ENCODE measurements at places on chromosomes 11 and 22.

- no peak for DNase-seq
These were observed 52.3 kb upstream of the FDX1 start for GRCh38 chr11:110377434-110377833.

DNA sequence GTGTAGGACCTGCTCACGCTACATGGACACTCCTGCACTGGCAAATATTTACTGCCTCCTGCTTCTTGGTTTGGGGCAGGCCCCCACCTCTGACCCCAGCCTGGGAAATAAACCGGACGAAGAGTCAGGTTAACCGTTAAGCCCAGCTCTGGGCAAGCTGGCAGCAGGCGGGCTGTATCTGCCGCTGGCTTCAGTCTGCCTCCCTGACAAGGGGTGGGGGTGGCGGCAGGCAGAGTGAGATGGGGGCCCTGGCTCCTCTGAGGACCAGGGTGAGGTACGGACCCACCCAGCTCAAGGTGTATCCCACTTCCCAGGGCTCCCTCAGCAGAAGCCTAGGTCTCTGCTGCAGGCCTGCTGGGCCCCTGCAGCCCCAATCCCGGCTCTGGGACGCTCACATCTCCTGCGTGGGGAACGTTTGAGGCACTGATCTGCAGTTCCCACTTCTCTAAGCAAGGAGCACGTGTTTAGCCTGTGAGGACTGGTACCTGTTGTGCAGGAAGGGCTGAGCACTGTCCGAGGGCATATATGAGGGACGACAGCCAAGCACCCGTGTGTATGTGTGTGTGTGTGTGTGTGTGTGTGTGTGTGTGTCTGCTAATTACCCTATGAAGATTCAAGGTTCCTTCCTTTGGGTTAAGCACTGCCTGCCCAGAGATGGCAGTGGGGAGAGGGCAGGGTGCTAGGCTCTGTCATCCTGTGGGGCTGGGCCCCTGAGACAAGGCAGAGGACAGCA lies 1.1 kb upstream of the LRRC75B start:
- no peak for DNase-seq

- no peak for DNase-seq
These were observed 5.4 kb downstream of the GNG3 start for GRCh38 chr11:62712861-62713260.

DNA sequence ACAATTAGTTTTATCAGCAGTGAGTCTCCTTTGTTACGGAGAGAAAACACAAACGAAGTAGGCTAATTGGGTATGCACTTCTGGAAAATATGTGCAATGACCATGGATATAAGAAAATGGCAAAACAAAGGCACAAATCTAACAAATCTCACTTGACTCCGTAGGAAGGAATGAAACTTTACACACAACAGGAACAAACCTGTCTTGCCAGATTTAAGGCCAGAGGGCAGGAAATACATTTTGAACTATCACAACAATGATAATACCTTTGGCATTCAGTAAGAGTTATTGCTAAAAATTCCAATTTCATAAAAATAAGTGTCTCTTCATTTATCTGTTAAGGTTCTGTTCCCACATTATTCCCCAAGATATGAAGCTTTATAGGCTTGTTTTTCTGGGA lies 36.6 kb downstream of the SLC25A17 start:
- DNase-seq = no peak

DNA sequence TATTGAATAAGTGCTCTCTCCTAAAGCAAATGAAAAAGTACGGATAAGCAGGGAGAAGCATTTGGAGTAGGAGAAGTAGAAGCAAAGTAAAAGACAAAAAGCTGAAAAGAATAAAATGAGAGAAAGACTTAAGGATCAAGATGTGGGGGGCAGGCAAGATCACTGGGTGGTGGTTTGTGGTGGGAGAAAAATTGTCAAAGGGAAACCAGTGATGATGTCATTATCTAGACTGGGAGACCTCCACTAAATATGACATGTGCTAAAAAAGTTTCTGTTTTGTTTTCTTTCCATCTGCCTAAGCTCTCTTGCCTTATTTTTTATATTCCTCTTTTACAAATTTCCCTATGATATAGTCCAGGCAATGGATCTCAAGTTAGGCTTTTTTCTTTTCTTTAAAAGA lies 14.8 kb upstream of the MAML2 start:
- no peak for DNase-seq

DNA sequence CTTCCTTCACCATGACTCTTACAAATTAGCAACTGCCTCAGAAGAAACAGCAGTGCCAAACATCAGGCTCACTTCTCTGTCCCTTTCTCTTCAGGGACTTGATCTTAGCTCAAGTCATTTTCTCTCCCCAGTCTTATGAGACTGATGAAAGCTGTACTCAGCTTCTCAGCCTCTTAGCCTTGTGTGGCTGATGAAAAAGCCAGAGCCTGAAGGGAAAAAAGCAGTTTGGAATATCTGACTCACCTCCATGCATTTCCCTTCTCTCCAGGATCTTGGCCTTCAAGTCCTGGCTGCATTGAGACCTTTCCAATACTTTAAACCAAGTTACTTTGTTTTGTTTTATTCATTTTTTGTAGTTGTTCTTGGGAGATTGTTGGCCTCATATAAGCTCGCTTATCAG lies 195.9 kb downstream of the SPON1 start:
- no peak for DNase-seq

DNA sequence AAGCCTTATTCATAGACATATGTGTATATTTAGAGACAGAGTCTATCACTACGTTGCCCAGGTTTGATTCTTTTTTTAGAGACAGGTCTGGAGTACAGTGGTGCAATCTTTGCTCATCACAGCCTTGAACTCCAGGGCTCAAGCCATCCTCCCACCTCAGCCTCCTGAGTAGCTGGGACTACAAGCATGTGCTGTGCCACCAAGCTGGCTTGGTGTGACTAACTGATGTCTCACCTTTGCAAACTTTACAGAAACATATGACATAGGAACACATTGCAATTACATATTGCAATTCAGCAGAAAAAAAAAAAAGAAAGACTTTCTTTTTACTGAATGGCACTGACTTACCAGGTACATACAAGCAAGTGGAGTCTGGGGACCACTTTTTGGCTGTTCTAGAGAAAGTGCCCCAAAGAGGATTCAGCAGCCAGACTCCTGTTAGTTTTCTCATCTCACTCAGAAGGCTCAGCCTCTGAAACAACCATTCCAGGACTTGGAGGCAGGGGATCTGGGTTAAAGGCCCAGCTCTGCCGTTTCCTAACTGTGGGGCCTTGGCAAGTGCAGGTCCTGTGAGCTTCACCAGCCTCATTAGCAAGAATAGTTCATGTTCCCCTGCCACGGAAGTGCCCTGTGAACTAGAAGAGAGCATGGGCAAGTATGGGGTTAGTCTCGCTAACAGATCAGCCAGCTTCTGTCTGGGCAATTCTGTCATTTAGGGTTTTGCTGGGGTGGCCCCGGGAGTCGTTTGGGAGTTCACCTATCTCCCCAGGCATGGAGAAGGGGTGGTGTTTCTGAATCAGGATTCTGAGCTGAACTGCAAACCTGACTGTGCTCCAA lies 11.3 kb upstream of the NFAM1 start:
- no peak for DNase-seq

DNA sequence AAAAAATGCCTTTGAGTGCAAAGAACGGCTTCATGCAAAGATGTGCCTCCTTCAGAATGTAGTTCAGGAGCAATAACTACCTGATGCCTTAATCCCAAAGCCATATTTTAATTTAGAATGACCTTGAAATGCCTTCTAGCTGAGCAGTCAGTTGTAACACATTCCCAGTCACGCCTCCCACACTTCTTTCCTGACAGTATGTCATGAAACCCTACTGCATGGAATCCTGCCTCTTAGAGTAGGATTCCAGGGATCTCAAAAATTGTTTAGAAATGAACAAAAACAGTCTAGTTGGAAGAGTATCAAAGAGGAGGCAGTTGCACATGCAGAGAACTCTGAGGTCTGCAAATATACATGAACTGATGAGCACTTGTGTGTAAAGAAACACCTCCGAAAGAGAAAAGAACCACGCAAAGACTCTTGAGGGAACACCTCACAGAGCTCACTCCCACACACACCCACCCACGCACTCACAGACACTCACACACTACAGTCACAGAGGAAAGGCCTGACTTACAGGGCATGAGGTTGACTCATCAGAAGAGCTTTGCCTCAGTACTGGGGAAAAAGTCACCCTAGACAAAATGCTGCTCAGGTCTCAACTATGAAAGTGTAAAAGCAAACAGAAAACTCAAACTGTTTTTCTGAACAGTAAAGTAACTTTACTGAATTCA lies 77.4 kb downstream of the GGTLC2 start:
- peak; percentile 61 for DNase-seq

- peak; percentile 42 for DNase-seq
These were observed 539.3 kb upstream of the B3GAT1 start for GRCh38 chr11:134951305-134951700.

DNA sequence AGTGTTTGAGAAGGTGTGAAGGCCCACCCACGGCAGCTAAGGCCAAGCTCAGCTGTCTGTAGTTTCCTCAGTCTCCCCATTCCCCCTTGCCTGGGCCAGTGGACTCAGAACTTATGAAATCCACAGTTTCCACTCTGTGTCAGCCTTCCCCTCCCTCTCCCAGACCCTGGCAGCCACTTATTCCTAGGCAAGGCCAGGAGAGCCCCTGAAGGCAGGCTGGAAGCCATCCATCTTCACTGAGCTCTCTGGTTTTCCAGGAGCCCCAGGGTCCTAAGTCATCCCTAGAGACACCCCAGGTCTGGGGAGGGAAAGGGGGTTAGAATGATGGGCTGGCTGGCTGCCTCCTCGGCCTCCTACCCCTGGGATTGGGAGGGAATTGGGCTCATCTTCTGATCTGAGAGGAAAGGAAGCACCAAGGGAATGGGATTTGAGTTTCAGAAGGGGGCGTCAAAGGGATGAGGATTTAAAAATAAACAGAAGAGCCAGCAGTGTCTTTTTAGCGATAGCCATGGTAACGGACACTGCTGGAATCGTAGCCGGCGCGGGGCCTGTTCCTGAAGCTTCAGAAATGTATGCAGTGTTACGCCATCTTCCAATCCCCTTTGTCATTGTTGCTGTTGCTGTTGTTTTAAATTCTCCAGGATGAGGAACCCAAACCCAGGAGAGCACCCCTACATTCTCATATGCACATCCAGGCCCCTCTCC lies 561.1 kb upstream of the CADM1 start:
- DNase-seq = no peak

Data from urothelium cell line (cell line).